Upper lobe of left lung (tissue), 6 donors: ENCODE measurements at places on chromosomes 3 and 15.

DNA sequence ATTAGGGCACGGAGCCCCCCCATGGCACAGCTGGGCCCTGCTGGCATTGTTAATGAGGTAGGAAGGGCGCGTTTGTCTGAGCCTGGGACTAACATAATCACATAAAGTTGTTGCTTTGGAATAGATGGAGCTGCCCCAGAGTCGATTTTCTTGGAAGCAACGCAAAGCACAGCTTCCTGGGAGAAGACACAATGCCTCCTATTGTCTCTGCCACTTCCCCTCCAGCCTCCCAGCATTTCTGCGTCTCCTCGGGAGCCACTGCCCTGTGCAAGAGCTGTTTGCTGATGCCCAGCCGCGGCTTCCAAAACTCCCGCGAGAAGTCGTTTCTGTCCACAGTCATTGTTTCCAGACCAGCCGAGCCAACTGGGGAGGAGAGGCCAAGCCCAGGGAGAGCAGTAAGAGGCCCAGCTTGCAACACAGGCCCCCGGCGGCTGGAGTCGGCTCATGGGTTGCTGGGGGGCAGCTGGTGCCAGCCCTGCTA is 18.1 kb upstream of the ALDH1A3 start:
- DNase-seq = no peak
- no peaks in the 10 kb centered on the region for H3K36me3 ChIP-seq
- no peak overlapping the region for H3K4me3 ChIP-seq

DNA sequence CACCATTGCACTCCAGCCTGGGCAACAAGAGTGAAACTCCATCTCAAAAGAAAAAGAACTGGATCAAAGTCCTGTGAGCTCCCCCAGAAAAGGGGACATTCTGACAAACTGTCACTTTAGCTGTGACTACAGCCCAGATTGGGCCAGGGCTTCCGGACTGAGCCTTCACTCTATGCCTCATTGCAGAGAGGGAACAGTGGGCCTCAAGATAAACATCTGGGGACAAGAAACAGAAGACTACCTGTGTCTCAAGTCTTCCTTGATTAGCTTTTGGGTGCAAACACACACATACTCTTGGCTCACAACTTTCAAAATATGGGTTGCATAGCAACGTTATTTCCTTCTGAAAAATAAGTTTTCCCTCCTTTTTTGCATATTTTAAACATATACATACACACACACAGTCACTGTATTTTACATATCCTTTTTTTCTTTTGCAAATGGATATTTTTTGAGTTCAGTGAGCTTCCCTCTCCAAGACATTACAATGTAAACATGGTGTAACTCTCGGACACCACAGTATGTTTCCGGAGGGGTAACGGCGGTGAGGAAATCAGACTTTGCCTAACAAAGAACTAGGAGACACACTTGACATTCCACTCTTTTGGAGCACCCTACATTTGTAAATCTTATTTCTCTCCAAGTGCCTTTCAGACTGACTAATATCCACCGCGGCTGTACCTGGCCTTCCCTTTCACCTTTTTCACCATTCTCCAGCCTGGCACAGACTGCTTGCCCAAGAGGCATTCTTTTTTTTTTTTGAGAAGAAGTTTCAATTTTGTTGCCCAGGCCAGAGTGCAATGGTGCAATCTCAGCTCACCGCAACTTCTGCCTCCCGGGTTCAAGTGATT is 3.5 kb downstream of the TKT start:
- H3K36me3 ChIP-seq = no peaks in the 10 kb centered on the region
- H3K4me3 ChIP-seq = peak overlapping the region; percentile 99
- H3K4me1 ChIP-seq = peaks cover 82% of the 10 kb centered on the region
- no peak for DNase-seq

- H3K36me3 ChIP-seq = no peaks in the 10 kb centered on the region
- H3K4me1 ChIP-seq = no peaks in the 10 kb centered on the region
- no peaks in the 10 kb centered on the region for H3K27me3 ChIP-seq
- DNase-seq = no peak
These were observed 314.7 kb downstream of the PYDC2 start for GRCh38 chr3:191775451-191776233.

DNA sequence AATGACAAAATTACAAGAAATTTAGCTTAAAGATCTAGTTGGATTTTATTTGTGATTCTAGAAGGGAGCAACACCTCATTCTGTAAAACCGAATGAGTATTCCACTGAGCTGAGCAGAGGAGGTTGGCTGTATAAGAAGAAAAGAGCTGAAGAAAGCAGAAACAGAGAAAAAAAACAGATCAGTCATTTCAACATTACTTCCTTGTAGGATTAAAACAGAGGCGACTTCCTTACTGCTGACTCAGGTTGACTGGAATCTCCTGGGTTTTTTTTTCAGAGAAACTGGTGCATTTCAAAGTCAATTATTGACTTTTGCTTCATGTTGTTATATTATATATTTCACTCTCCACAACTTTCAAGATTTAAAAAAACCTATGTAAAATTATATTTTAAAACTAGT is 368.1 kb upstream of the UBE2E2 start:
- no peak overlapping the region for H3K4me3 ChIP-seq
- H3K27me3 ChIP-seq = no peaks in the 10 kb centered on the region
- DNase-seq = no peak
- no peaks in the 10 kb centered on the region for H3K36me3 ChIP-seq
- H3K27ac ChIP-seq = no peak overlapping the region

DNA sequence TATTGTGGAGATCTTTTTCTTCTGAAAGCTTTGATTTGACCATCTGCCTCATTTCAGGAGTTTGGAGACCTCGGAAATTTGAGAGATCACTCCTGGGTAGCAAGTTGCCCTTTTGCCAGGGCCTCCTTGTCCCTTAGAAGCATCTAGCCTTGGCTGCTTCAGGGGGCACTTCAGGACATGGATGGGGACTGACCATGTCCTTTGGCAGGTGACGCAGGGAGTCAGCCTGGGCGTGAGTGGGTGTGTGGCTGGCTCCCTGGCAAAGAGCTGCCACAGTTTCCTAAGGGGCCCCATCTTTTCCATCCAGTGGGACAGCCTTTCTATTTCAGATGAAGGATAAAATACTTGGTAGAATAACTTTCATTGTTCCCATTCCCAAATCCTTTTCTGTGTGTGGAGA is 27.6 kb downstream of the EEFSEC start:
- no peaks in the 10 kb centered on the region for H3K27me3 ChIP-seq
- peaks cover 16% of the 10 kb centered on the region for H3K4me1 ChIP-seq
- H3K4me3 ChIP-seq = no peak overlapping the region
- H3K36me3 ChIP-seq = no peaks in the 10 kb centered on the region
- no peak for DNase-seq

GRCh38 chr3:60025096-60026050 is 975.5 kb upstream of the CFAP20DC start:
- no peak overlapping the region for H3K4me3 ChIP-seq
- H3K36me3 ChIP-seq = no peaks in the 10 kb centered on the region
- no peak overlapping the region for H3K27ac ChIP-seq
- no peaks in the 10 kb centered on the region for H3K4me1 ChIP-seq
- H3K27me3 ChIP-seq = no peaks in the 10 kb centered on the region
